Activated CD8-positive, alpha-beta memory T cell treated with anti-CD3 and anti-CD28 coated beads for 4 hours (primary cell): ENCODE measurements at places on chromosomes 16 and 17.

DNA sequence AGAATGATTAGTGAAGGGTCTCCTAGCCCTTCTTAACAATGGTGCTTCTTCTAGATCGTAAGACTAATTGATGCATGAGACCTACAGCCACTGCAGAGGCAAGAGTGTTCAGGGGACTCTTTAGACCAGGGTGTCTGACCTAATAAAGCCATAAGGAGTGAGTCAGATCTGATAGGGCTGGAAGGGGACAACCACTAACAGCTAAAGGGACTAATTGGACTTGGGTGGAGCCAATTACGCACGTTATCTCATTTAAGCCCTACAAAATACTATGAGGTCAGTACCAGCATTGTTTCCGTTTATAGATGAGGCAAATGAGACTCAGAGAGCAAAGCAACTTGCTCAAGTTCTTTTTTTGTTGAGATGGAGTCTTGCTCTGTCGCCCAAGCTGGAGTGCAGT is 14.5 kb upstream of the RNF222 start:
- DNase-seq, result no peak

- DNase-seq, result no peak
Observed at GRCh38 chr16:72739577-72739976, 308.4 kb downstream of the ZFHX3 start.

DNA sequence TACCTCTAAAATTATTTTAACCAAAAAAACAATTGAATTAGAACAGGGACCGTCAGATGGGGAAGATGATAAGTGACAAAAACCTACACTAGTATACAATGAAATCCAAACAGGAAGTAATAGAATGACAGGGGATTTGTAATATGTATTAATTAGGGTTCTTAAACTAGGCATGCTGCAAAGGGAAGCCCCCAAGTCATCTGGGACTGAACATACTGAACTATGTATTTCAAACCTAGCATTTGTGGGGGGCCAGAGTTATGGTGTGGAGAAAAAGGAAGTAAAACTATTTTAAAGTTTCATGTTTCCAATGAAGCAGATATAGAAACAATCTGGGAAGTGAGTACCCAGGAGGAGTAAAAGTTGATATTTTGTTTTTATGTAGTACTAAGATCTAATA is 133.2 kb upstream of the HS3ST3A1 start:
- no peak for DNase-seq

GRCh38 chr17:60154616-60155426 is 5.0 kb downstream of the CA4 start:
- DNase-seq, result no peak

DNA sequence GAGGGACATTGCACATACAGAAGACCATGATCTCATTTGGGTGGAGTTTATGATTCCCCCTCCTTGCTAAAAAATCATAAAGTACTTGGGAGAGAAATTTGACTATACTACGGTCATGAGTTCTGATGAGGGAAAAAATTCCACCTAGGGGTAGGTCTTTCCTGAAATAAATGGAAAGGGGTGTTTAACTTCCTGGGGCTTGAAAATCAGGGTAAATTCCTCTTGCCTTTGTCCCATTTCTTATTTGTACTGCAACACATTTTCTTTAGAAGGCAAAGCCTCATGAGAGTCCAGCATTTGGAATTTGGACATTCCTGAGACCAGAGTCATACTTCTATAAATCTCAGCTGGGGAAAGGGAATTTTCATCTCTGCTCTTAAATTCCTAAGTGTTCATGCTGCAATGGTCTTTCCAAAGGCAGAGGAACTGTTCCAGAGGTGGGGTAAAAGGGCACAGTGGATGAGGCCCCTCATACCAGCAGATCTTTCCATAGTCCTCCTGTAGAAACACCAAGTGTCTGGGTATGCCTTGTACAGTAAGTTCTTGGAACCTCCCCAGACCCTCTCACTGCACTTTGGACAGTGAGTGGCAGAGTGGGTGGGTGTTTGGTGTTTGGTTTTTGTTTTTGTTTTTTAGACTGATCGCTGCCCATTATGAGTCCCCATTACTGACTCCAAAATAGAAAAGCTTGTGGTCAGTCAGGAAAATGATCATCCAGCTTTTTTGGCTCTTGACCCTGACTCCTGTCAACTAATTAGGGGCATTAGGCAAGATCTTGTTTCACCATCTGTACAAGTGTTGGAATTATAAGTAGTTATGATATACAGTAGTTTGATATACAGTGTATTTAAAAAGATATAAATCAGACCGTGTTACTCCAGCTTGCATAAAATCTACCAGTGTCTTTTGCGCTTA is 6.0 kb downstream of the LYRM1 start:
- no peak for DNase-seq

- no peak for DNase-seq
Observed at GRCh38 chr17:30716461-30717290, 107.8 kb downstream of the CRLF3 start.

GRCh38 chr17:40854175-40854814 is 12.7 kb downstream of the KRT12 start:
- no peak for DNase-seq

DNA sequence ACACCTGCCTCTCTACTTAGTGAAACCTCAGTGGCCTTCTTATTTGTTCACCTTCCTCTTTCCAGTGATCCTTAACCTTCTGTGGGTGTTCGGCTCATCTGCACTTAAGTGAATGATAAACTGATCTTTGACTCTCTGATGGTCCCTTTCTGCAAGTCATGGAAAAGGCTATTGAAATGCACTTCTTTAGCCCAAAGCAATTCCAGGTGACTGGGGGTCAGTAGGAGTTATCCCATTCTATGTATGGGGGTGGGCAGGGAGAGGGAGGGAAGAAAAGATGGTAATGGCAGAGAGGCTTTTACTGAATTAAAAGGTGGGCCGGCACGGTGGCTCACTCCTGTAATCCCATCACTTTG is 170.8 kb downstream of the RGS9 start:
- DNase-seq, result no peak

DNA sequence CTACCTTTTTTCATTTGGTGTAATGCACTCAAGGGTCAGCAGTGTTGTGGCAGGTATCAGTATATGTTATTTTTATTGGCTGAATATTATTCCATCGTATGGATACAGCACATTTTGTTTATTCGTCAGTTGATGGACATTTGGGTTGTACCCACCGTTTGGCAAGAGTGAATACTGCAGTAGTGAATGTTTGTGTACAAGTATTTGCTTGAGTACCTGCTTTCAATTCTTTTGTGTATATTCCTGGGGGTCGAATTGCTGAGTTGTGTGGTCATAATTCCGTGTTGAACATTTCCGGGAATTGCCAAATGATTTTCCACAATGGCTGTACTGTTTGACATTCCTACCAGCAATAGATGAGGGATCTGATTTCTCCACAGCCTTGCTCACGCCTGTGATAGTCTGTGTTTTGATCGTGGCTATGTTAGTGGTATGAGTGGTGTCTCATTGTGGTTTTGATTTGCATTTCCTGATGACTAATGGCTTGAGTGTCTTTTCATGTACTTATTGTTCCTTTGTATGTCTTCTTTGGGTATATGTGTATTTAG is 108.4 kb downstream of the OR1D5 start:
- no peak for DNase-seq

DNA sequence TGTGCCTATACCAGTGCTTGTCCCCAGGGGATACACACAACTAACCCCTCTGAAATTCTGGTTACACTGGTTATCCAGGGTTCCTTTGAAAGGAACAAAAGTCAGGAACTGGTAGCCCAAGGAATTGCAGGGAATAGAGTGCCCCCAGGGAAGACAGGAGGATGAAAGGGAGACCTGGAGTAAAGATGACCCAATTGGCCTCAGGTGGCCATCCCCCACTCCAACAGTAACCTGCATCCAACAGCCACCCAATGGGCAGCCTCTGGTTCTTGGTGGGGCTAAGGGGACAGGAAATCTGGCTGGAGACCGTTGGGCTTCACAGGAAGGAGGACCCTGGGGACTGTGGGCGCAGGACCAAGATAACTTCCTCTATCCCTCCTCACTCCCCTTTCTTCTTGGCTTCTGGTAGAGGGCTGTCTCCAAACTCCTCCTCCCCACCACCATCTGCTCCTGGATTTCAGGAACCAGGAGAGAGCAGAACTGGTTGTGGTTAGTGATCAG is 826 bp upstream of the MPO start:
- DNase-seq, result no peak

GRCh38 chr16:56190677-56191155 is 573 bp upstream of the GNAO1 start:
- no peak for DNase-seq

- DNase-seq, result no peak
Observed at GRCh38 chr17:81028506-81028858, 6.5 kb upstream of the BAIAP2 start.

GRCh38 chr17:61291451-61292285 is 108.0 kb upstream of the TBX2 start:
- DNase-seq, result no peak

DNA sequence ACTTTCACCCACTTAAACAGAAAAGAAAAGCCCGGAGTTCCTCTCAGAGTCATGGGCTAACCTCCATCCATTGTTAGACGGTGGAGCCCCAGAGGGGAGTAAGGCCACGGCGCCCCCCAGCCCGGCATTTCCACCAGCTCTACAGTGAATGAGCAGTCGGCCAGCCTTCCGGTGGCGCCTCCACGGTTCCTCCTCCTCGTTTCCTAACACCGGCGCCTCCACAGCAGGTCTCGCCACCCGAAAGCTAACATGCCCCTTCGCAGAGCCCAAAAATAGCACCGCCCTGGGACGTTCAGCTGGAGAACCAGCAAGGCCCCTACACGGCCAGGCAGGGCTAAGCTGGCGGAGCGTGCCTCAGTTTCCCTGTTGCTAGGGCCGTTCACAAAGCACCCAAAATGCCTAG is 858 bp downstream of the MMD start:
- DNase-seq, result no peak

GRCh38 chr16:75868636-75869632 is 142.6 kb upstream of the CPHXL start:
- DNase-seq, result no peak

GRCh38 chr17:79624718-79625478 is 14.0 kb upstream of the RBFOX3 start:
- DNase-seq, result no peak

GRCh38 chr16:61432421-61432820 is 603.8 kb downstream of the CDH8 start:
- DNase-seq, result no peak

- no peak for DNase-seq
Observed at GRCh38 chr17:39165178-39165840, 652 bp downstream of the ARL5C start.

DNA sequence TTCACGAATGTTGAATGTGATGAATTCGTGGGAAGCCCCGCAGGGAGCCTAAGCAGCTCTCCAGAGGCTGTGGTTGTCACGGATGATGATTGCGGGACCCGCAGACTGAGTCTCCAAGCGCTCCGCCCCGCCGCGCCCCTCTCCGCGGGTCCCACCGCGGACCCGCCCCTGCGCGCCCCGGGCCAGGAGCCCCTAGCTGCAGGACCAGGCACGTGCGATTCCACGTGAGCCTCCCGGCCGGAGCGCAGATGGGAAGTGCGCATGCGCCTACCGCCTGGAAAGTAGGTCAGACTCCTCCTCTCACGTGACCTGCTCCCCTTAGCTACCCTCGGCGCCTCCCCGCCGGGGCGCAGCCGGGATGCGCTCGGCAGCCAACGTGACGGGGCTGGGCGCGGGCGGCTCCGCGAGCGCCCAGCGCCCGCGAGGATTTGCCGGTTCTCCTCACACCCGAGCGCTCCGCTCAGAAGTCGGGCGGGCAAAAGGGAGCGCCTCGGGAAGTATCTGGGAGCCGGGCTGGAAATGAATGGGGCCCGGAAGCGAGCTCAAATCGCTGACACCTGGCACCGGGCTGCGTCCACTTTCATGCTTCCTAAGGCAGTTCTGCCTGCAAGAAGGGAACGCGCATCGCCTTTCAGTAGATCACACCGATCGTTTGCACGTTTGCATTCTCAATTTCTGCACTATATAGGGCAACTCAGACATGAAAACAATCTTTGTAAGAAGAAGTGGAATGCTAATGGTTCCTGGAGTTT is 26.4 kb upstream of the HLF start:
- DNase-seq, result peak; percentile 75

DNA sequence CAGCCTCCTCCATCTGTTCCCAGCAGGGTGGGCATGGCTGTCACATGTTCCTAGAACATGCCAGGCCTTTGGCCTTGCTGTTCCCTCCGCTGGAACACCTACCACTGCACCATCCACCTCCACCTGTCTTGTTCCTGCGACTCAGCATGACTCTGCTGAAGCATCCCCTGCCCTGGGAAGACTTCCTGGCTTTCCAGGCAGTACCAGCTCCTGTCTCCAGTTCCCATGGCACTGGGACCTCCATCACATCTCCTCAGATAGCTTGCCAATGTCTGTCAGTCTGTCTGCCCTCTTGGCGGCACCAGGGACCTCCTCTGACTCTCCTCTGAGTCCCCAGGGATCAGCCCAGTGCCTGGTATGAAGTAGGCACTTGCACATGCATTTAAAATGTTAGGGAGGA is 15.7 kb downstream of the PDP2 start:
- no peak for DNase-seq

DNA sequence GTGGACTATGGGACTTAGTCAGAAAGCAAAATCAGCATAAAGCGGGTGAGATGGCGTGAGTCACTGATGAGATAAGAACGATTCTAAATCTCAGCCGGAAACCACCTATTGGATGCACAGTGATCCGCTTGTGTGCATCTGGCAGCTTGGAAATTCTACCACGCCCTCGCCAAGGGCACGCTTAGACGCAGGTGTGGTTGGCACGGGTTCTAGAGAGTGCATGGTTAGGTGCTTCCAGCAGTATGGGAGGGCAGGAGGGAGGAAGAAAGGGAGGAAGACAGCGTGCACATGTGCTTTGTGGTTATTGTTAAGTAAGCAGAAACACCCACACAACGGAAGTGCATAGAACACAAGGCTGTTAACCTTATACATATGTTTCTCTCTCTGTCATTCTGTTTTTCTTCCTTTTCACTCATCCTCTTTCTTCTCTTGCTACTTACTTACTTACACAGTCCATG is 374.0 kb upstream of the ASIC2 start:
- no peak for DNase-seq

- DNase-seq, result no peak
Observed at GRCh38 chr17:34736611-34737010, 157.2 kb downstream of the TMEM132E start.

- DNase-seq, result no peak
Observed at GRCh38 chr16:13439766-13440165, 480.2 kb upstream of the ERCC4 start.

GRCh38 chr16:66944054-66944441 is 8.7 kb downstream of the CES2 start:
- DNase-seq, result no peak

GRCh38 chr17:41653892-41654677 is 29.7 kb upstream of the KRT17 start:
- DNase-seq, result no peak
